ENCODE measurements at places on chromosomes 7 and 10.

DNA sequence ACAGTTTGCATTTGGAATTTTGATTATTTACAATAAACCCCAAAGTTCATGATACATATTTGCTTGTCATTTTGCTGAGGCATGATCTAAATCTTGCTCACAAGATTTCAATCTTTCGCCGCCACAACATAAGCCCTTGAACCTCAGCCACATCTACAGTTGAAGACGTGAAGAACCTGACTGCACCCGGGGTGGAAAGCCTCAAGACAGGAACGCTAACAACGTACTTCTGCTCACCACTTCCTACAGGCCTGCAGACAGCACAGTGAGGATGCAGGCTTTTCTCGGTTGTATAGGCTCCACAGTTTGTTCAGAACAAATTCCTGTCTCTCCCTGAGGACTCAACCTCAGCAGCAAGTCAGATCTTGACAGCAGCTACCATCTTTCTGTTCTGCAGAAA is 393.8 kb upstream of the PRKCQ start:
- no peak for DNase-seq

DNA sequence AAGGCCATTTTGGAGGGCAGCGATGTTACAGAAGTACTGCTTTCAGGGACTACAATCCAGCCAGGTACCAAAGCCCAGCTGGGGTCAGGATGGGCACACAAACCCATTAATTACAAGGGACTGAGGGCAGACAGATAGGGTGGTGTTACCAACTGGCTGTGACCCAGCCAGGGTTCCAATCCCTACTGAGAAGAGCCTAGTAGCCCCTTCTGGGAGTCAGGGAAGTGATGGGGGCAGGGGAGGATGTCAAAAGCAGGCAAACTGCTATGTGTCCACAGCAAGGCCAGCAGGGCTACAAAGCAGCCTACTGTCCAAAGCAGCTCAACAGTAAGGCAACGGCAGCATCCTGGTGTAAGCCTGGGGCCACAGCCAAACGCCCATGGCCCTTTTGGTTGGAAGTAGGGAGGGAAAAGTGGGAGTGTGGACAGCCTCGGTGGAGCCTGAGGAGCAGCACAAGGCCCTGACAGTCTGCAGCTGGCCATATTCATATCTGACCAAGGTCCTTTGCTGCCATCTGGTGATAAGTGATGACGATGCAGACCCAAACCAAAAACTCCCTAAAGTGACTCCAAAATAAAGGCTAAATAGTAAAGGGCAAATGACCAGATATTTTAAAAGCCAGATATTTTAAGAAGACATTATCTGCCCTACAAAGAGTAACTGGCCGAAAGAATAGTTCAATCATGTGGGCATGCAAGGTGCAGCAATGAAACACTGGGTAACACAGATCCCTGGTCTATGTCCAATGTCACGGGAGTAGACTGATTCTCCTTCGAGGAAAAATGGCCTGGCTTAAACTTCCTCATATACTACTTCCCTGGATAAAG is 56.9 kb downstream of the XPNPEP1 start:
- DNase-seq, result no peak

DNA sequence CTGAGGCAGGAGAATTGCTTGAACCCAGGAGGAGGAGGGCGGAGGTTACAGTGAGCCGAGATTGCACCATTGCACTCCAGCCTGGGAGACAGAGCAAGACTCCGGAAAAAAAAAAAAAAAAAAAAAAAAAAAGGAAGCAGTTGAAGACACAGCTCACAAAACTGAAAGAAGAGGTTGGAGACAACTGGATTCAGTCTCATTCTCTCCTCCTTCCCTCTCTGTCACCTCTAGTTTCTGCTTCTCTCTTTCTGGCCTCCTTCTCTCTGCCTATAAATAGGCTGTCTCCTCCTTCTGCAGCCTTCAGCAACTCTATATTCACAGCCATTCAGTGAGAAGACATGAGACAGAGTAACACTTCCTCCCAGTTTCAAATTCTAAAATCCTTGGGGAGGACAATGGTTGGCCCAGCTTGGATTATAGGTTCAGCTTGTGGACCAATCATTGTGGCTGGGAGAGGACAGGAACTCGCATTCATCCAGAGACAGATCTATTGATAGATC is 125.6 kb upstream of the HABP2 start:
- no peak for DNase-seq

- no peak for DNase-seq
Observed at GRCh38 chr10:58771863-58772262, 259.2 kb downstream of the BICC1 start.

DNA sequence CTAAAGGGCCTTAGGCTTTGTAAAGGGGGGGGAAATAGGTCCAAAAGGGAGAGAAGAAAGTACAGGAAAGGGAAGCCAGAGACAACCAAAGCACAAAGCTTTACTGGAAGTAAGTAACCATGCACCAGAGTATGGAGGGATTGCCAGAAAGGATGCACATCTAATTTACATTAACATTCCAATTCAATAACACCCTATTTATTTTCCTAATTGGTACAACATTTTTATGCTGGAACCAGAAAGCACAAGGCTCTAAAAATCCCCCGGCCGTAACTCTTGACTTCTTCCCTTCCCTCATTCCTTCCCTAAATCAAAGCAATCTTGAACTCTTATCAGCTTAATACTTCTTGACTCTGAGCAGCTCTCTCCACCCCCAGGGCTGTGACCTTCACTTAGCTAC is 400.0 kb upstream of the CELF2 start:
- DNase-seq, result no peak

DNA sequence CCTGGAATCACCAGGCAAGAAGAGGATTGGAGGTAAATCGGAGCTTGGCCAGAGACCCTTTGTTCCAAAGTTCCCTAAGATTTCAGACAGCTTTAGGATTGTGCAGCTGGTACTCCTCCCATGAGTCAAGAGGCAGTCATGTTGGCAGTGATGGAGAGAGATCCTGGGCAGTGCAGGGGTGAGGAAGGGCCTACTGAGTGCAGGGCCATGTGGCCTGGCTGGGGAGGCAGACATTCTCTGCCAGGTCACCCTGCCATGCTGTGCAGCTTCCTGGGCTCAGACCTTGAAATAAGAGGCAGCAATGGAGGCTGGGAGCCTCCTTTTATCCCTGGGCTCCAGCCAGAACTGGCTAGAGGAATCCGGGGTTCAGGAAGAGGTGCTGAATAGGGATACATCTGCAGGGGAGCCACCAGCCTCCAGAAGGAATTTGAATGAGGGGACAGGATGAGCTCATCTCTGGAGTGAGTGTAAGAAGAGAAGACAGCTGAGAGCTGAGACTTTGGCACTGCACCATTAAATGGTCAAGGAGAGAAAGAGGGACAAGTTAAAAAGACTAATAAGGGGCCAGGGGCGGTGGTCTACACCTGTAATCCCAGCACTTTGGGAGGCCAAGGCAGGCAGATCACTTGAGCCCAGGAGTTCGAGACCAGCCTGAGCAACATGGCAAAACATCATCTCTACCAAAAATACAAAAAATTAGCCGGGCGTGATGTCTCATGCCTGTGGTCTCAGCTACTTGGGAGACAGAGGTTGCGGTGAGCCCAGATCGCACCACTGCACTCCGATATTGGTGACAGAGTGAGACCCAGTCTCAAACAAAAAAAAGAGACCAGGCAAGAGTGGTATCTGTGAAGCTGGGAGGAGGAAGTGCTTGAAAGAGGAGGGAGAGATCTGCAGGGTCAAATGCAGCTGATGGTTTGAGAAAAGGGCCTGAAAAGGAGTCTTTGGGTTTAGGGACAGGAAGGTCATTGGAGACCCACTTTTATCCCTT is 12.0 kb downstream of the SFTPD start:
- no peak for DNase-seq

GRCh38 chr7:148419856-148420832 is 170.4 kb upstream of the C7orf33 start:
- no peak for DNase-seq

DNA sequence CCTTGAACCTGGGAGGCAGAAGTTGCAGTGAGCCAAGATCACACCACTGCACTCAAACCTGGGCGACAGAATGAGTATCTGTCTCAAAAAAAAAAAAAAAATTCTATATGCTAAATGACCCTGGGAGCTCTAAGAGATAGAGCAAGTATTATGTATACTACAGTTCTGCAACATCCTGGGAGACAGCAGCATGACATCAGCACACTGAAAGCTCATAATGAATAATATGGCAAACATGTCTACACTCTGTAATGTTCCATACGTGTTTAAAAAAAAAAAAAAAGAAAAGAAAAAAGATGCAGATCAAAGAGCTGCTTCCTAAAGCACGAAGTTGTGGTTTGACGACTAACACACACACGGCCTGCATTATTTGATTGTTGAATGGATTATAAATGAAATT is 72.5 kb downstream of the CUL2 start:
- no peak for DNase-seq

DNA sequence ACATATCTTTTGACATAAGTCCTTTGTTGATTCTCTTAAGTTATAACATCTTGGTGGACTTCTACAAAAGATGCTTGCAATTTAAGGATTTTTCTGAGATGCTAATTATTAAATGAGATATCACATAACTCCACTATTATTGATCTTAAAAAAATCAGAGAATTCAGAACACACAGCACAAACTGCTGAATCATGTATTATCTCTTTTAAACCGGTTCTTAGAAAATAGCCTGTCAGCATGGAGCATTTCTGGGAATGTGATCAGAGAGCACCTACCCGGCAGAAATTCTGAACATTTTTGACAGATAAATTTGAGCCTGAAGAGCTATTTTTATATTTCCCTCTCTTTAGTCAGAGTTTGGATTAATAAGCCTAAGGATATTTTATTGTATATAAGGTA is 50.2 kb upstream of the PCLO start:
- no peak for DNase-seq

- DNase-seq, result no peak
Observed at GRCh38 chr7:152128252-152128651, 102.8 kb downstream of the GALNT11 start.

- DNase-seq, result no peak
Observed at GRCh38 chr7:23216021-23216420, 30.6 kb upstream of the GPNMB start.

DNA sequence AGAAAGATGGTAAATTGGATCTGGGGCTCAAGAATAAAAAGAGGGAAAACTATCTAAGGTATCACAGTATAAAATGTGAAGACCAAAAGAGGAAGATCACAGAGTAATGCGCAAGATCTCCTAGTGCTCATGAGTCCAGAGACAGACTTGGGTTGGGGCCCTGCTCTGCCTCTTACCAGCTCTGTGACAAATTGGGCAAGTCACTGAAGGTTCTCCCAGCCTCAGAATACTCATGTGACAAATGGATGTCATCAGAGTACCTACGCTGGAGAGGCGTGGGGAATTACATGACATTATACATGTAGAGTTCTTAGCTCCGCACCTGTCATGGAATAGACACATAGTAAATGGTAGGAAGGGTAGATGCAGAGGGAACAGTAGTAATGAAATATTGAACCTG is 124.4 kb downstream of the DOCK4 start:
- DNase-seq, result no peak

- no peak for DNase-seq
Observed at GRCh38 chr7:24133691-24134090, 150.3 kb upstream of the NPY start.

DNA sequence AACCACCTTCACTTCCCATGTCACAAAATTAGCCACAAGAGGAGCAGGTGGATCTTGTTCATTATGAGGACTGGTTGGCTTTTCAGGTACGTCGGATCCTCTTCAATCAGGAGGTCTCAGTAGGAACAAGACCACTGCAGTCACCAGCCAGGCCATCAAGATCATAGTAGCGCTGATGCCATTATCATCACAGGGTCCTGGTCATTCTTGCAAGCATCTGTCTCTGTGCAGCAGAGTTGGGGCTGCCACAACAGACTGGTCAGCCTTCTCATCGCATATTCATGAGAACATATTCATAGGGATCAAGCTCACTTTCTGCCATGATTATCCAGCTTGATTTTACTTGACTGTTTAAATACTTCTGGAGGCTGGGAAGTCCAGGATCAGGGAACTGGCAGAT is 67.1 kb downstream of the ADCYAP1R1 start:
- DNase-seq, result no peak

GRCh38 chr7:105261689-105262088 is 127.0 kb downstream of the SRPK2 start:
- DNase-seq, result no peak

DNA sequence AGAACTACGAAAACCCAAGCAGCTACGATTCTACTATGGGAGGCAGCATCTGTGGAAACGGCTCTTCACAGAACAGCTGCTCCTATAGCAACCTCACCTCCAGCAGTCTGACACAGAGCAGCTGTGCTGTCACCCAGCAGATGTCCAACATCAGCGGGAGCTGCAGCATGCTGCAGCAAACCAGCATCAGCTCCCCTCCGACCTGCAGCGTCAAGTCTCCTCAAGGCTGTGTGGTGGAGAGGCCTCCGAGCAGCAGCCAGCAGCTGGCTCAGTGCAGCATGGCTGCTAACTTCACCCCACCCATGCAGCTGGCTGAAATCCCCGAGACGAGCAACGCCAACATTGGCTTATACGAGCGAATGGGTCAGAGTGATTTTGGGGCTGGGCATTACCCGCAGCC is 81.6 kb upstream of the SAMD8 start:
- no peak for DNase-seq

DNA sequence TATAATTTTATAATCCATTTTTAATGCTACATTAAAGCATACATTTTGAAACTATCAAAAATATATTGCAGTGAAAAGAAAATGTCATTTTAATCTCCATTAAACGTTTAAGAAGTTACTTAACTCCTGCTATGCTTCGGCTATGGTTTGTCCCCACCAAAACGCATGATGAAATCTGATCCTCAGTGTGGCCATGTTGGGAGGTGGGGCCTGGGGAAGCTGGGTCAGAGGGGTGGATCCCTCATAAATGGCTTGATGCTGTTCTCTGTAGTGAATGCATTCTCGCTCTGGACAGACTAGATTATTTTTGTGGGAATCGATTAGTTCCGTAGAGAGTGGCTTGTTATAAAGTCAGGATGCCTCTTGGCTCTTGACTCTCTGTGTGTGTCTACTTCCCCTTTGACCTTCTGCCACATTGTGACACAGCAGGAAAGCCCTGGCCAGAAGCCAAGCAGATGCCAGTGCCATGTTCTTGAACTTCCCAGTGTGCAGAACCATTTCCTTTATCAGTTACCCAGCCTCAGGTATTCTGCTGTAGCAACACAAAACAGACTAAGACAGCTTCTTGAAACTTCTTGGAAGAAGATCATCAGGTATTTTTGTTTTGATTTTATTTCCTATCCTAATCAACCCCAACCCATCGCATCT is 77.8 kb downstream of the TCERG1L start:
- DNase-seq, result no peak

DNA sequence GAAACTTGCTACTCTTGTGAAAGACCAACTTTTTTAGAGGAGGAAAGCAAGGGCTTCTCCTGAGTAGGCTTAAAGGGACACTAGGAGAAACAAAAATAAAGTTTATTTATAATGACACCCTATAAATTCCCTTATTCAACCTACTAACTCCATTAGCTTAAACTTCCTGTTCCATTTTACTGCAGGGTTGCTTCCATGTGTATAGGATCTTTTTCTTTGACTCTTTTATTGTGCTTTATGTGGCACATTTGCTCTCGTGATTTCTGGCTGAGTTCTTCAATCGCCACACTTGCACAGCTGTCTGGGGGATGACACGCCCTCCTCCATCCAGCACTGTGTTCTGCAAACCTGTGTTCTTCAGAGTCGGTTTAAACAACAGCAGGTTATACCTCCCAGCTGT is 225.7 kb upstream of the NPVF start:
- DNase-seq, result no peak
